Right atrium auricular region (tissue), 2 donors: ENCODE measurements at places on chromosomes 13 and 19.

DNA sequence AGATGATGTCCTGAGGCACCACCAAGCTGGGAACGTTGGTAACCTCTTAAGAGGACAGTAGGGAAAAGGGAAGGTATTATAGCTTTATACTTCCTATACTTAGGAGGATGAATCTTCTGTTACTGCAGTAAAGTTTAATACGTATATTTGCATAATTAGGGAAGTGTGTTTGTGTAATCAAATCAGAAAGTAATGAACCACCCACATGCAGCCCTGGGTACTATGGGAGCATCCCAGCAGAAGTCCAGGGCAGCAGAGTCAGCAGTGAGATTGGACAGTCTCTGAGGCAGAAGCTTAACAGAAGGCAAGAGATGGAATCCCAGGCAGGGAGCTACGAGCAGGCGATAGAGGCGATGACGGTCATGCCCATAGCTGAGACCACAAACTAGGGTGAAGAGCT is 12.5 kb downstream of the SAFB start:
- DNase-seq = no peak

GRCh38 chr19:23437901-23438300 is 42.6 kb upstream of the ZNF91 start:
- DNase-seq = no peak

- DNase-seq = no peak
Observed at GRCh38 chr19:13872695-13873389, 4.1 kb upstream of the NANOS3 start.

GRCh38 chr19:57192077-57192420 is 749 bp downstream of the ZNF264 start:
- DNase-seq = no peak

GRCh38 chr19:16892868-16893685 is 4.3 kb downstream of the F2RL3 start:
- no peak for DNase-seq

DNA sequence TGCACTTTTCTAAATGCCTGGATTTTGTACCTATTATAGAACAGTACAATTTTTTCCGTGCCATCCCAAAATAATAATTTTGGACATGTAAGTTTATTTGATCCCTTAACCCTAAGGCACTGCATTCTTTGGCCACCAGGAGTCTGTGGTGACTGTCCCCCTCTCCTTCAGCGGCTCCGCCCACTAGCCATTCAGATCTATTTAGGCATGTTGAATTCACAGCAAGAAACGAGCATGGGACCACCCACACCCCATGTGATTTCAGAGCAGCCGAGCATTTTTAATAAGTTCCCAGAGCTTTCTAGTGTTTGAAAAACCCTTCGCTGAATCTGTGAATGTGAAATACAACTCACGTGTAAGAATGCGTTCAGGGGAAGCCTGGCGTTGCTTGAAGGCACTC is 567.5 kb downstream of the MYO16 start:
- no peak for DNase-seq

- DNase-seq = peak; percentile 65
Observed at GRCh38 chr19:14366529-14366928, 14.7 kb upstream of the ADGRE5 start.

DNA sequence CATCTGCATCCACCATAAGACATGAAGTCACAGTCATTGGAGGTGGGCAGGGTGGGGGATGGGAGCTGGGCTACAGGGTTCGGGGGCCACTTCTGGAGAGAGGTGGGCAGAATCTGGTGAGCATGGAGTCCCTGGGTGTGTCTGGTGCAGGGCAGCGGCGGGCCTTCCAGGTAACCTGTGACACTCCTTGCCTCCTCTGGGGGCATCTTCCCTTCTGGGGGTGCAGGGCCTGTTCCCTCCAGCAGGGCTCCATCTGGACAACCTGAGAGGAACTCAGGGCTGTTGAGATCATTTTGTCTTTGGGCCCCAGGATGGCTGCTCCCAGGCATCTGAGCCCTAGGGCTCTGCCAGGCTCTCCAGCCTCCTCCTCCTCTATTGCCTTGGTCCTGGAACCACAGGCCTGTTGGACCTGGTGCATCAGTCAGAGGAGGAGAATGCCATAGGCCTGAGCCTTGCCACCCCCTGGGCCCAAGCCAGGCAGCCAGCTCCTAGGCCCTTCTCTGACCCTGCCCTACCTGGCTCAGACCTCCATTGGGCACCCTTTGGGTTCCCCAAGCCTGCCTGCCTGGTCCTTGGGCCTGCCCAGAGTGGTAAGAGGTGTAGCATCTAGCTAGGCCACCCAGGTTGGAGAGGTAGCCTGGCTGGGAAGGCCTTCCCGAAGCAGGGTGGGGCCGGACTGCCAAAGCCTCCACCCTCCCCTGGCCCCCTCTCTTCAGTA is 13.4 kb downstream of the LYL1 start:
- DNase-seq = no peak

DNA sequence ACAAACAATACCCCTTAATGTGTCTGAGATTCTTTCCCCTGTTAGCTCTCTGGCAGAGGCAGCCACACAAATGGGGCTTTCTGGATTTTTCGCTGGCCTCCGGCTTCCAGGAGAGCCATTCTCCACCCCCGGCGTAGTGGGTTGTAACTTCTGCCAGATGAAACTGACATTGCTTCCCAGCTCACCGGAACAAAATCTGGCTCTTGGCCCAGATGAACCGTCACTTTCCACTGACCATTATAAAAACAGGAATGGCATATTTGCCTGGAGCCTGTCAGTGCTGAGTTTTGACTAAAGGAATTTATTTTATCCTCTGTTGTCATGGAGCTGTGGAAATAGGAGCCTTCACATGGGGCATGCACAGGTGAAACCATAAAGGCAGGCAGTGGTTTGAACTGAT is 120.6 kb upstream of the GPR12 start:
- no peak for DNase-seq

DNA sequence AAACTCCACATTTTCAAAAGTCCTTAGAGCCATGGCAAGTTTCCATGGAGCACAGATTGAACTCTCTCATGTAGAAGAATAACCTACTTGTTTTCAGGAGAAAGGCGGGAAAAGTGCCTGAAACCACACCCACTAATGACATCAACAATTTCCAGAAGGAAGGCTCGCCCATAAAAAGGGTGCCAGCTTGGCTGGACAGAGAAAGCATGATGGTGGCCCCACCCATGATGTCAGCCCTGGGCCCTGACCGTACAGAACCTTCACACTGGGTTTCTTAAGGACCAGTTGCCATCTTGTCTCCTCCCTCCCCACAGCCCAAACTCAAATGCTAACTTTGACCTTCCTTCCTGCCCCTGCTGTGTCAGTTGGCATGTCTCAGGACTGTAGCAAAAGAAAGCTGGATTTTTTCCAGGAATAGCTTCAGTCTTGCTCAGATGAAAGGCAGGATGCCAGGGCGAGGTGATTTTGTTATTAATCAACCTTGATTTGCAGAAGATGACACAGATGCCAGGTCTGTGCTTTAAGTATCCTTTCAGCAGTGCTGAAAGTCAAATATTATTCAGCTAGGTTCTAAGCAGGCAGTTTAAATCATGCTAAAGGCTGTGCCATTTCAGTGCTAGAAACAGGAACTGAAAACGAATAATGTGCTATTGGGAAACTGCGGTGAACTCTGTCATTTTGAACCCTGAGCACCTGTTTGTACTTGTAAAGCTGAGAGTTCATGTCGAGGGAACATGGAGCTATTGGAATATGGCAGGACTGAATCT is 89.5 kb upstream of the RFC3 start:
- DNase-seq = peak; percentile 81
